Stimulated activated CD4-positive, alpha-beta T cell treated with anti-CD3 and anti-CD28 coated beads, Interleukin-2, amount 100 ng/mL, for 24 hours (primary cell): ENCODE measurements at places on chromosomes 12 and 14.

DNA sequence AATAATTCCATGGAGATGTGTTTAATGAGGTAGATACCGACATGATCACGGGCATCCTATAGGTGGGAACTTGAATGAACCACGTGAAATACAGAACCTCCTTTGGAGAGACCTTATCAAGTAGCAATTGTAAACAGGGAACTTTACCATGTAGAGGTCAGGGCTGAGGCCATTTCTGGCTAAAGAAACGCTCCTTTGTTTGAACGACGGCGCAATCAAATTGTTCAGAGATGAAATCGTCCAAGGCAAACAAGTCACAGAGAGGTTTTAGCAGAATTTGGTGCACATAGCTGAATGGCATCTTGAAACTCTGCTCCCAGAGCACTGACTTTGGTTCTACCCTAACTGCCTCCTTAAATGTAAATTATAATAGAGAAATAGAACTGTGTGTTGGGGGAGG, 9.8 kb downstream of the PRIMA1 start:
- no peak for DNase-seq

DNA sequence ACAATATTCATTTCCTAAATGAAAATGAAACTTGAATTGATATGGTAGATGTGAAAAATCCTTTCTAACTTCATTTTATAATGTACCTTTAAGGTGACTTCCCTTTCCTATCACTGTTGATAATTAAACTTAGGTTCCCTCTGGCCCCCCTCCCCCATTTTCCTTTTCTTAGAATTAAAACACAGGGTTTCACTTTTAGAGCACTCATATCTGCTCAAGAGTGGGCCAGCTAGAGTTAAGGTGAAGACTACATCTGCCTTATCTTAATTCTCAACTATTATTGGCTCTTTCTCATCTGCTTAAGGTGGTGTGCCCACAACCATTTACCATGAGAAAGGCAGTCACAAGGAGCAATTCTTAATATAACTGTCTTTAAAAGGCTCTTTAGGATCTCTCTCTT, 49.7 kb downstream of the LIN52 start:
- DNase-seq = no peak

DNA sequence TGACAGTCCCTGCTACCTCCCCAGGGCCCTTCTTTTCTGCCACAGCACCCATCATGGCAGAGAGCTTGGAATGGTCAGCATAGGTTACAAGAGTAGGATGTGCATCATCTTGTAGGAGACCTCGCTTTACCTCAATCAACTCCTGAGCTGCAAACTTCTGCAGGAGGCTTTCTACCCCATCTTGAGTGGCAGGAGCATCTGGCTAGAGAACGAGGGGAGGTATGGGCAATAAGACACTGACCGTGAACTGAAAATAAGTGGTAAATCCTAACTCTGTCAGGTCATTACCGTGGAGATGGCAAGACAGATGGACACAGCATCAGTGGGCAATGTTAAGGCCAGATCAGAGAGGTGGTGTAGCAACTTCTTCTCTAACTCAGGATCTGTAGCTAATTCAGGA, 7.8 kb downstream of the METTL3 start:
- no peak for DNase-seq

GRCh38 chr12:70982286-70982685, 61.7 kb upstream of the PTPRR start:
- DNase-seq = no peak

DNA sequence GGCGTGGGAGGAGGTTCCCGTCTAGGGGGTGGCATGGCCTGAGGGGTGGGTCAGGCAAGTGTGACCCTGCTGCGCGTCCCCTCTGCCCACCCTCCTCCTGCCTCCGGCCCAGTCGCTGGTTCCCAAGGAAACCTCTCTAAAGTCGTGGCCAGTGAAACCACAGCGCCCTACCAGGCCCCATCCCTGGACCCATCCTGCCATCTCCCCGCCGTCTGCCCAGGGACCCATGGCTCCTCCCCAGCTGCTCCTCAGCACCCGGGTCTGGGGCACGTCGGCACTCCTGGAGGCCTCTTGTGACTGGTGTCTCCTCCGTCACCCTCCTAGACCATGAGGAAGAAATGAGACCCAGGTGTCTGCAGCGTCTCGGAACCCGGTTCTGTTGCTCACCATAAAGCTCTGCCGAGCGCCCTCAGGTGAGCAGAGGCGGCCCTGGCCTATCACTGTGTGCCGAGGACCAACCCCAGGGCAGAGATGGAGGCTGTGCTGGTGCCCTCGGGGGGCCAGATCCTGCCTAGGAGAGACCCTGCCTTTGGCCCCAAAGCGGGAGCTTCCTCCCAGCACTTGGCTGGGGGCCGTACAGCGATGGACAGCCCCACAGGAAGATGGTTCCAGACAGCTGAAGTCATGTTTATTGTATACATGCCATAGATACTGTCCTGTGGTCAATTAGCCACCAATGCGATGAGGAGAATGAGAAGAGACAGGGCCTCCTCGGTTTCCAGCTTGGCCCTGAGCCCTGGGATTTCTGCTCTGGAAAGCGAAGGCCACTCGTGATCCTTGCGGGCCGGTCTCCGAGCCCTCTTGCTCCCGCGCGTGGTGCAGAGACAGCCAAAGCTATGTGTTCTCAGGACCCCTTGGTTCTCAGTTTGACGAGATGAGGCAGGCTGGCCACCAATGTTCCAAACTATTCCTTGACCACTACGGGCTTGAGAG, 222.5 kb upstream of the RTL1 start:
- no peak for DNase-seq
